Activated CD4-positive, alpha-beta T cell treated with anti-CD3 and anti-CD28 coated beads for 48 hours (primary cell): ENCODE measurements at places on chromosomes 6 and 20.

DNA sequence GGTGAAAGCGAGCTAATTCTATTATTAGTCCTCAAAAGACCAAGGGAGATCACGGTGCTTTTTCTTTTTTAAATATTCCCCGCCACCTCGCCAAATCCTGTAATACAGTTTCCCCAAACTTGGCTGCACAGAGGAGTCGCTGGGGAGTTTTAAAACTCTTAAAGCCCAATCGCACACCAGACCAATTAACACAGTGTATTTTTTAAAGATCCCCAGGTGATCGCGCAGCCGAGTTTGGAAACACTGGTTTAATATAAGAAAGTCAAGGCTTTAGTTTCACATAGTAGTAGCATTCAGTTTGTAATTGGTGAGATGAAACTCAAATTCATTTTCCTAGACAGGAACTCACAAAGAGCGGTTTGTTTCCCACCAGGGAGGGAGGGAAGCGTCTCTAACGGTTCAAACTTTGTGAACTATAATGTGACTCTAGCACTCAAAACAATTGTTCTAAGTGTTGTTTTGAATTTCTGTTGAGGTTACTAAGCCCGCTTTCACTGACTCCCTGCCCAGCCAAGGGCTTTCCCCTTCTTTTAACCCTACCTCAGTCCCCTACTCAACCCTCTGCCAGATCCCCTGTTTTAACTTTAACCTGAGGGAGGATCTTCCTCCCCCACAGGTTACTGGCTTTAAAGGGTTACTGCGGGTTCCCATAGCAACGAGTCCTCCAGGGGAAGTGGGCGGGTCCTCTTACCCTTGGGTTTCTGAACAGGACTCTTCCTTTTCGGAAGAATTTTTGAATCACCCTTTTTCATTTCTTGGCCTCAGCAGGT is 25.7 kb upstream of the BTBD3 start:
- DNase-seq = peak; percentile 71

- peak; percentile 92 for DNase-seq
Observed at GRCh38 chr20:49595811-49596561, 28.0 kb upstream of the PTGIS start.

DNA sequence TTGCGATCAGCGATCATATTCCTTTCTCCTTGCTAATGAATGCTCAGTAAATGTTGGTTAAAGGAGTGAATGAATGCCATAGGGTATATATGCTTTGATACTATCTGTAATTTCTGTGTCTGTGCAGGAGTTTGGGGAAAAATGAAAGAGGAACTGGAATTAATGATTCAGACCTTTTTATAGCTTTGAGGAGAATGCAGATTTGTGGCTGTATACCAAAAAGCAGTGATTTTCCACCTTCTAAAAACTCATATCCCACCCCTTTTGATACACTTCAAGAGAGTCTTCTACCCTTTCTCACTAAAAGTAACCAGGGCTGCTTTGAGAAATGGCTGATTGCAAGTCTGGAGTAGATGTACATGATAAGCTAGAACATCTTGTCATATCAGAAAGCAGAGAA is 26.6 kb upstream of the SUMO4 start:
- no peak for DNase-seq

GRCh38 chr6:125233202-125233601 is 68.6 kb downstream of the HDDC2 start:
- no peak for DNase-seq

- no peak for DNase-seq
Observed at GRCh38 chr6:135229996-135230395, 48.9 kb downstream of the MYB start.

DNA sequence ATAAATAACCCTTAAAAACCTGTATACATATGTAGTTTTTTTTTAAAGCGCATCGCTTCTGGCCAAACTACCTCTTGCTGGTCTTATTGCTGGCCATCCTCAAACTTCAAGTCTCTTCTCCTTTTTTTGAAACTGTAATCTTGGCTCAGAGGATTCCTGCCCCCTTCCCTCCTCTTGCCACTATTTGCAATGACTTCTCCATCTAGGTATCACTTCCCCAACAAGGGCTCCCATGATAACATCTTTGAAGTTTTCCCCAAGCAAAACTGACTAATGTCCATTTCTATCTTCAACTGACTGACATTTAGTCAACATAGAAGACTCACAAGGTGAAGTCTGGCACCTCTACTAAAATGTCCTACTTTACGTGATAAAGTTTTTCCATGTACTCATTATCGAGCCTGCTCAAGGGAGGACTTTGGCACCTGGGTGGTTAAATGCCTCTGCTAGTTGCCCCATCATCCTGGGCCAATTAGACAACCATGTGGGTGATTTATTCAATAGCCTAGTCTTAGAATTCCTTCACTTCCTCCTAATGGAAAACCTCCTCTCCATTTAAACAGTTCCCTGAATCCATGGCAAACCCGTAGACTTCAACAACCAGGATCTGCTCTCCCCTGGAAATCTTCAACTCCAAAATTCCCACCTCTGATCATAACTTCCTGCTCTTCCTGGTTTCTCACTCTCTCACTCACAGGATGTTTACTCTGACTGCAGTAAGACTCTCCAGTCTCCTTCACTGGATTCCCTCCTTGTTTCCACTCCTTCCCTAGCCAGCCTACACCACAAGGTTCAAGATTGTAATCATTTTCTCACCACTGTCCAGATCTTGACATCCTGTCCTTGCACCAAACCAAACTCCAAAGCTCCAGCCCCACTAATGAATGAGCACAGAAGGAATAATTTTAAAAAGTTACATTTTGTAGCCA is 9.4 kb upstream of the PLAGL1 start:
- DNase-seq = no peak

DNA sequence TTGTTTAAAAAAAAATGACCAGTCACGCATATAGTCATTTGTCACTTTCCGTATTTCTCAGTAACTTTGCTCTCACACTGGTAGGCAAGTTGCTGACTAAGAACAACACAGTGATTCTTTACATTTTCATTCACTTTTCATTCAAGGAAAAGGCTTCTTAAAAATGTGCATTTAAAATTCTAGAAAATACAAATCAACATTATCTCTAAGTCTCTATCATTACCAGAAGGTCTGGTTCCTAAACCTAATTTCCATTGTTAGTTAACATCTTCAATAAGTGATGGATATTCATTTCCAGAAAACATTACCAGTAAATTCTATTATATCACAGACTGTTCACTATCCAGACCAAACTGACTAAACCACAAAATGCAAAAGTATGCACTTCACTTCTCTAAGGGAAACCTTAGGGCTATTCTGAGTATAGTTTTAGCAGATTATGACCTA is 115.3 kb downstream of the AHI1 start:
- DNase-seq = no peak

DNA sequence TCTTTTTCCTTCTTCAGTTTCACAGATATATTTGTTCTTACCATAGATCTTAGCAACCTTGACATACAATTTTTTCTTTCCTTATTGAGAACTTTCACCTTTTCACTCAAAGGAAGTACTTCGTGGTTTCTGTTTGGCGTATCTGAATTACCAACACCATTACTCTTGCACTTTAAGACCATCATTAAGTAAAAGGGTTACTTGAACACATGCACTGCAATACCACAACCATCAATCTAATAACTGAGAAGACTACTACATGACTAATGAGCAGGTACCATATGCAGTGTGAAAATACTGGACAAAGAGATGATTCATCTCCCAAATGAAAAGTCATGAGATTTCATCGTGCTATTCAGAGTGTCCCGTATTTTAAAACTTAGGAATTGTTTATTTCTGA is 21.7 kb upstream of the SENP6 start:
- DNase-seq = no peak

DNA sequence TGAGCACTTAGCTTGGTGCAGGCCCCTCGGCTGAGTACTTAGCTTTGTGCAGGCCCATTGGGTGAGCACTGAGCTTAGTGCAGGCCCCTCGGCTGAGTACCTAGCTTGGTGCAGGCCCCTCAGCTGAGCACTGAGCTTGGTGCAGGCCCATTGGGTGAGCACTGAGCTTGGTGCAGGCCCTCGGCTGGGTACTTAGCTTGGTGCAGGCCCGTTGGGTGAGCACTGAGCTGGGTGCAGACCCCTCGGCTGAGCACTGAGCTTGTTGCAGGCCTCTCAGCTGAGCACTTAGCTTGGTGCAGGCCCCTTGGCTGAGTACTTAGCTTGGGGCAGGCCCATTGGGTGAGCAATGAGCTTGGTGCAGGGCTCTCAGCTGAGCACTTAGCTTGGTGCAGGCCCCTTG is 387.1 kb downstream of the THBS2 start:
- no peak for DNase-seq

GRCh38 chr6:11950109-11950508 is 62.0 kb upstream of the HIVEP1 start:
- DNase-seq = no peak

GRCh38 chr6:116139917-116140316 is 14.0 kb upstream of the COL10A1 start:
- DNase-seq = no peak

- no peak for DNase-seq
Observed at GRCh38 chr6:45477278-45477677, 99.5 kb upstream of the SUPT3H start.

GRCh38 chr20:3190681-3191111 is 13.8 kb downstream of the DDRGK1 start:
- no peak for DNase-seq

- no peak for DNase-seq
Observed at GRCh38 chr6:21444711-21445260, 148.8 kb upstream of the SOX4 start.

- peak; percentile 52 for DNase-seq
Observed at GRCh38 chr6:119052292-119052889, 26.1 kb downstream of the FAM184A start.

GRCh38 chr6:33752646-33753015 is 5.9 kb upstream of the IP6K3 start:
- no peak for DNase-seq

DNA sequence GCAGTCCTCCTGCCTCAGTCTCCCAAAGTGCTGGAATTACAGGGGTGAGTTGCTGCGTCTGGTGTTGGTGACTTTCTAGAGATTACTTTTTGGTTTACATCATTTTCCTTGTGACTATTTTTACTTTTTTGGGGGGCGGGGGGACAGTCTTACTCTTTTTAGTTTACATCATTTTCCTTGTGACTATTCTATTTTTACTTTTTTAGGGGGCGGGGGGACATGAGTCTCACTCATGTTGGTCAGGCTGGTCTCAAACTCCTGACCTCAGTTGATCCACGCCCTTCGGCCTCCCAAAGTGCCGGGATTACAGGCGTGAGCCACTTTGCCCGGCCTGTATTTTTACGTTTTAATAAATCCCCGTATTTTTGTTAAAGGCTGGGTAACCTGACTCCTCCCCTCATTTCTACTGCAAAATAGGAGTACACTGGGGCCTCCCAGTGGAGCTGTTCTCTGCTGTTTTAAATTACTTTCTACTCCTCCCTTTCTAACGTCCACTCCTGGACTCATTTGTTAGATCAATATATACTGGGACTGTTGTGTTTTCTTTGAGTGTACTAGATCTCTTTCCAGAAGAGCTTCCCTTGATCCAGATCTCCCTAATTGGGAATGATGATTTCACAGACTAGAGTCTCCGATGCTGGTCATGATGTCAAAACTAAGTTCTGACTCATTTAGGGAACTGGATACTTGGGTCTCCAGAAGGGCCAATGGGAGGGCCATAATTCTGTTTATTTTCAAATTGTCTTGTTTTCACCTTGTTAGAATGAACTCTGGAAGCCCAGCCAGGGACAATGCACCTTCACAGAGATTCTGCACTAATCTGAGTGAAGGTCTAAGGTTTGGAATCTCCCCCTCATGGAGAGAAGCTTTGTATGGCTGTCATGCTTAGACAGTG is 9.2 kb downstream of the HSPA1B start:
- no peak for DNase-seq

DNA sequence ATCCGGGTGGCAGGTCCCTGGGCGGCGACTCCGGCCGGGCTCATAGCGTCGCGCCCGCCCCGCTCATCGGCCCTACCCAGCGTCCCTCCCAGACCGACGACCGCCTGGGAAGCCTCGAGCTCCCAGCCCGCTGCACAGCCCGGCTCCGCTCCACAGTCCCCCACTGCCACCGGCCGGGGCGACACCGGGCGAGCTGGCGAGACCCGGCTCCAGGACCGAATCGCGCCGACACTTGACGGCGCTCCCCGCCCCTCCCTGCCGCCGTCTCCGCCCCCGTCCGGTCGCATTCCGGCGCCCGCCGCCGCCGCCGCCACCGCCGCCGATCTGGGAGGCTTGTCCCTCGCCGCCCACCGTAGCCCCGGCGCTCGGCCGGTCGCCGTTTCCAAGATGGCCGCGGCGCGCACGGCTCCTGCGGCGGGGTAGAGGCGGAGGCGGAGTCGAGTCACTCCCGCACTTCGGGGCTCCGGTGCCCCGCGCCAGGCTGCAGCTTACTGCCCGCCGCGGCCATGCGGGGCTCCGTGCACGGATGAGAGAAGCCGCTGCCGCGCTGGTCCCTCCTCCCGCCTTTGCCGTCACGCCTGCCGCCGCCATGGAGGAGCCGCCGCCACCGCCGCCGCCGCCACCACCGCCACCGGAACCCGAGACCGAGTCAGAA is at the start of gene MAP3K4:
Gene MAP3K4 (plus strand): TSS at position 364 of the 655 bp plus-strand sequence. CDS start 163 bp downstream, at position 527.
- DNase-seq = peak; percentile 85

DNA sequence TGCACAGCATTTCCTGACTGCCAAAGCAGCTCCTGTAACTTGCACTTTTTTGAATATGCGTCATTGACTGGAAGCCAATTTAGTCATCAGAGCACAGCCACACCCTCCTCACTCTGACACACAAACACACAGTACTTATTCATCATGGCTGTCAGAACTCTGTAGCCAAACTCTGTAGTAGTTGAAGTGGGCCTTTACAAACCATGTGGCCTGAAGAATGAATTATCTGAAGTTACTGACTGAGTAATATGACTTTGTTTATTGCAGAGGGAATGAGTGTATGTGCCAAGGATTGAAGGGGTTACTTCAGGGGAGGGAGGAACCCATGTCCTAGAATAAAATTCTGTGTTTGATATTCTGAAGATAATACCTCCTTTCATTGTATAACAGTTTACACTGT is 102.7 kb downstream of the FIG4 start:
- peak; percentile 19 for DNase-seq

DNA sequence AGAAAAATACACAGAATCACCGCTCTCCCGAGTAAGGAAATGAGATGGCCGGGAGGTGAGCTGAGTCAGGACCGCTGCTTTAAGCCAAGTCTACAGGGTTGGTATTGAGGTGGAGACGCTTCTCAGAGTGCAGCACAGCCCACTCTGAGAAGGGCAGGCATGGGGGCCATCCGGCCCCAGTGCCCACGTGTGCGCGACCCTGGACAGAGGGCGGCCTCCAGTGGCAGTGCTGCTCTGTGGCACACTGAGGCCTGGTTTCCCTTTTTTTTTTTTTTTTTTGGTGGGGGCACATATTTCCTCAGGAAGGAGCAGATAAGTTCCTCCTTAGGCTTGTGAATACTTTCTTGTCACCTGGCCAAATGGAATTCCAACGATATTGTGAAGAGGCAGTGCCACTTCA is 88.8 kb downstream of the FOXC1 start:
- DNase-seq = no peak

DNA sequence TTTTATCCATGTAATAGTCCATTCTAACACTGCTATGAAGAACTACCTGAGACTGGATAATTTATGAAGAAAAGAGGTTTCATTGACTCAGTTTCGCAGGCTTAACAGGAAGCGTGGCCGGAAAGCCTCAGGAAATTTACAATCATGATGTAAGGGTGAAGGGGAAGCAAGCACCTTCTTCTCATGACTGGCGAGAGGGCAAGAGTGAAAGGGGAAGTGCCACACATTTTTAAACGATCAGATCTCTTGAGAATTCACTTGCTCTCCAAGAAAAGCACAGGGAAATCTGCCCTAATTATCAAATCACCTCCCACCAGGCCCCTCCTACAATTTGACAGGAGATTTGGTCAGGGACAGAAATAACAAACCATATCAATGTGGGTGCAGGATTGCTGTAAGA is 859.7 kb downstream of the EPHA7 start:
- DNase-seq = no peak
